ENCODE measurements at places on chromosomes 3 and 15. TPM values are rescaled to one million over a fixed set of nuclear protein-coding genes. Genes with fewer than 3 reads are reported as not detected.

DNA sequence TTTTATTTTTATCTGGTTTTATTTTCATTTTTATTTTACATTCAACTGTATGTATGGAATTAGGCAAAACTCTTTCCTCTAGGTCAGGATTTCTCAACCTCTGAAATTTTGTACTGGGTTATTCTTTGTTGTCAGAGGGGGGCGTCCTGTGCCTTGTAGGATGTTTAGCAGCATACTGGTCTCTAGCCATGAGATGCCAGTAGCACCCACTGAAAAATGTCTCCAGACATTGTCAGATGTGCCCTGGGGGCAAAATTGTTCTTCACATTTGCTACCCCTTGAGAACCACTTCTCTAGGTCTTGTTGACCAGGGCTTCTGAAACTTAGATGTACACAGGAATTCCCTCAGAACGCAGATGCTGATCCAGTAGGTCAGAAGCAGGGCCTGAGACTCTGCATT, 5.4 kb downstream of the CHRNA5 start:
- H3K4me1 ChIP-seq, result peaks cover 11% of the 10 kb centered on the region
- H3K27ac ChIP-seq, result no peak overlapping the region
- H3K4me3 ChIP-seq, result no peak overlapping the region
- H3K36me3 ChIP-seq, result no peaks in the 10 kb centered on the region
- ATAC-seq, result no peak

DNA sequence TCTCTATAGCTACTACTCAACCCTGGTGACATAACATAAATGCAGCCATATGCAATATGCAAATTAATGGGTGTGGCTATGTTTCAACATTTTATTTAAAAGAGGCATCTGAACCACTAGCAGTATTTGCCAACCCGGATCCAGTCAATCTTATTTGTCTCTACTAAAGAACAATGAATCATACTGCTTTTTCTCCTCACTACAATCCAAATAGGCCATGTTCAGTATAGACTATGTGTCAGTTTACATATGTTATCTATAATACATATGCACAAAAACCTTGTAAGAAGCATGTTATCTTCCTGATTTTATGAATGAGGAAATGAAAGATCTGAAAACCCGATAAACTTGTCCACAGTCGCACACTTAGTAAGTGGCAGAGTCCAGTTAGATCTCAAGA, 125.7 kb downstream of the STAG1 start:
- no peak overlapping the region for H3K4me3 ChIP-seq
- peaks cover 26% of the 10 kb centered on the region for H3K4me1 ChIP-seq
- ATAC-seq, result no peak
- H3K27ac ChIP-seq, result no peak overlapping the region
- peaks cover 56% of the 10 kb centered on the region for H3K36me3 ChIP-seq
- no peaks in the 10 kb centered on the region for H3K27me3 ChIP-seq

DNA sequence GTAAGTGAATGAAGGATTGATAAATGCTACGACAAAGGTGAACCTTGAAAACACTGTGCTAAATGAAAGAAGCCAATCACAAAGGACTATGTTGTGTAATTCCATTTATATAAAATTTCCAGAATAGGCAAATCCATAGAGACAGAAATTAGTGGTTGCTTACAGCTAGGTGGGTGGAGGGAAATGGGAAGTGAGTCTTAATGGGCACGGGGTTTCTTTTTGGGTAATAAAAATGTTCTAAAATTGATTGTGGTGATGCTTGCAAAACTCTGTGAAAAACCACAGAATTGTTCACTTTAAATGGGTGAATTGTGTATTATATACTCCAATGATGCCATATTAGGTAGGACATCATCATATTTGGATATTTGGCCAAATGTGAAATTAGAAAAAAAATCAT, 20.9 kb upstream of the TEX9 start:
- H3K27me3 ChIP-seq, result peaks cover 12% of the 10 kb centered on the region
- H3K27ac ChIP-seq, result no peak overlapping the region
- H3K4me1 ChIP-seq, result no peaks in the 10 kb centered on the region
- no peak overlapping the region for H3K4me3 ChIP-seq
- ATAC-seq, result no peak

DNA sequence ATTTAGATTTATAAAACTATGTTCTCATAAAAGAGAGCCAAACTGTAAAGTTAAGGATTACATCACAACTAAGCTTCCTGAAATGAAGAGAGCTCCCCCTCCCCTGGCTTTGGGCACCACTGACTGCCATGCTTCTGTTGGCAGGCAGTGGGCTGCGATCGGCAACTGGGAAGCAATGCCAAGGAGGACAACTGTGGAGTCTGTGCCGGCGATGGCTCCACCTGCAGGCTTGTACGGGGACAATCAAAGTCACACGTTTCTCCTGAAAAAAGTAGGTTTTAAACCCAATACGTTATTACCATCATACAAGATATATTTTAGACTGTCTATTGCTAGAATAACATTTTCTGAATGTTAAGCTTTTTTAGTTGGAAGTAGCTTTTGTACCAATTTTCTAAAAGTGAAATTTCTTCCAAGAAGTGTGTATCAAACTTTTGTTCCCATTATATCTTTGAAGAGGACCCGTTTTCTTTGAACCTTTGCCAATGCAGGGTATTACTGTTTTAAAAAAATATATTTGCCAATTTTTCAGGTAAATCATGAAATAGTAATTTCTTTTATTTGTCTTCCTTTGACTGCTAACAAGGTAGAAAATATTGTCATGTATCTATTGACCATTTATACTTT, 184.1 kb downstream of the ADAMTSL3 start:
- ATAC-seq, result no peak
- peaks cover 7% of the 10 kb centered on the region for H3K27me3 ChIP-seq
- H3K36me3 ChIP-seq, result no peaks in the 10 kb centered on the region
- no peak overlapping the region for H3K4me3 ChIP-seq

GRCh38 chr15:93855181-93855826, 376.1 kb upstream of the MCTP2 start:
- H3K4me1 ChIP-seq, result no peaks in the 10 kb centered on the region
- no peaks in the 10 kb centered on the region for H3K36me3 ChIP-seq
- no peak for ATAC-seq
- peaks cover 4% of the 10 kb centered on the region for H3K27me3 ChIP-seq
- H3K27ac ChIP-seq, result no peak overlapping the region

DNA sequence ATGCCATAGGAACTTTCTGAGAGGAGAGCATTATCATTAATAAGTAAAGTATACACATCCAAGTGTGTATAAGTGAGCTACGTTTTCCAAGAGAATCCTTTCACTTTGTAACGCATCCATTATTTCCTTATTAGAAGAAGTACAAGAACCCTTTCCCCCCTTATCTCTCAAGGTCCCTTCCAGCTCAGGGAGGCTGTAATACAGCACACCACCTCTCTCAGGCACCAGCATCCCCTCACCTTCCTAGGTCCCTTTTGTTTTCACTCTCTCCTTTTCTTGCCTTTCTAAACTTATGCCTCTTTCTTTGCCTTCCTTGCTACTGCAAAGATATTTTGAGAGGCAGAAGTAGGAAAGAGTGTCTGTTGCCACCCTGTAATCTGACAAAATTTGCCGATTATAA, 446.0 kb downstream of the GRM7 start:
- no peak for ATAC-seq
- no peaks in the 10 kb centered on the region for H3K4me1 ChIP-seq
- no peak overlapping the region for H3K4me3 ChIP-seq
- no peaks in the 10 kb centered on the region for H3K27me3 ChIP-seq

GRCh38 chr3:159263750-159264553, 462.1 kb downstream of the MFSD1 start:
- H3K4me3 ChIP-seq, result no peak overlapping the region
- H3K36me3 ChIP-seq, result no peaks in the 10 kb centered on the region
- no peak overlapping the region for H3K27ac ChIP-seq
- H3K4me1 ChIP-seq, result no peaks in the 10 kb centered on the region
- ATAC-seq, result no peak

- no peaks in the 10 kb centered on the region for H3K27me3 ChIP-seq
- no peak overlapping the region for H3K27ac ChIP-seq
- ATAC-seq, result no peak
- no peak overlapping the region for H3K4me3 ChIP-seq
- H3K4me1 ChIP-seq, result no peaks in the 10 kb centered on the region
These were observed 15.6 kb upstream of the ARPP19 start for GRCh38 chr15:52584414-52584813.

- no peak for ATAC-seq
- peak overlapping the region; percentile 24 for H3K27ac ChIP-seq
- H3K4me3 ChIP-seq, result no peak overlapping the region
- H3K4me1 ChIP-seq, result peaks cover 68% of the 10 kb centered on the region
- no peaks in the 10 kb centered on the region for H3K27me3 ChIP-seq
These were observed 57.8 kb downstream of the RAB7A start for GRCh38 chr3:128783774-128784173.

- peaks cover 4% of the 10 kb centered on the region for H3K27me3 ChIP-seq
- no peaks in the 10 kb centered on the region for H3K36me3 ChIP-seq
- H3K4me3 ChIP-seq, result no peak overlapping the region
- H3K4me1 ChIP-seq, result no peaks in the 10 kb centered on the region
These were observed 75.9 kb downstream of the BOC start for GRCh38 chr3:113287111-113287802.

DNA sequence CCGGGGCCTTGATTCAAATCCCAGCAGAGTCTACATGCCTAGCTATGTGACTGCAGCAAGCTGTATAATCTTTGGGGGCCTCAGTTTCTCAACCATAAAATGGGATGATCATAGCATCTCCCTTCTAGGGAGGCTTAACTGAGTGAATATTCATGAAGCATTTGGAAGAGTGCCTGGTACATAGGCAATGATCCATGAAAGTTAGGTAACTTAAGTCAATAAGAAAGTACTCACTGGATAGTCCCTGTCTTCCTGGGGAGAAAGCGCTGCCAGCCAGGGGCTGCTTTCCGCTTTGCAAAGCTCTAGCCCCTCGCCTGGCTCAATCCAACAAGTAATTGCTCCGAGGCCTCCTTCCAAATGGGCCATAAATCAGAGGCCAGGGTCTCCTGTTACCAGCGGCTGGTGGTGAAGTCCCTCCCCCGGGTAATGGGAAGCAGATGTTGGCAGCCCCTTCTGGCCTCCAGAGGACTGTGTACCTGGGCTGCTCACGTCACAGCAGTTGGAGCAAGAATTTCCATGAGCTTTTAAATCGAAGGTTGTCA, 521.9 kb upstream of the PROK2 start:
- no peak for ATAC-seq
- H3K27ac ChIP-seq, result no peak overlapping the region
- H3K4me3 ChIP-seq, result no peak overlapping the region
- no peaks in the 10 kb centered on the region for H3K36me3 ChIP-seq
- H3K27me3 ChIP-seq, result peaks cover 7% of the 10 kb centered on the region

- no peaks in the 10 kb centered on the region for H3K36me3 ChIP-seq
- H3K4me3 ChIP-seq, result no peak overlapping the region
- H3K4me1 ChIP-seq, result peaks cover 13% of the 10 kb centered on the region
- H3K27me3 ChIP-seq, result peaks cover 51% of the 10 kb centered on the region
- peak overlapping the region; percentile 33 for H3K27ac ChIP-seq
- peak; percentile 38 for ATAC-seq
These were observed 57.6 kb upstream of the SLC6A11 start for GRCh38 chr3:10758304-10759037.

DNA sequence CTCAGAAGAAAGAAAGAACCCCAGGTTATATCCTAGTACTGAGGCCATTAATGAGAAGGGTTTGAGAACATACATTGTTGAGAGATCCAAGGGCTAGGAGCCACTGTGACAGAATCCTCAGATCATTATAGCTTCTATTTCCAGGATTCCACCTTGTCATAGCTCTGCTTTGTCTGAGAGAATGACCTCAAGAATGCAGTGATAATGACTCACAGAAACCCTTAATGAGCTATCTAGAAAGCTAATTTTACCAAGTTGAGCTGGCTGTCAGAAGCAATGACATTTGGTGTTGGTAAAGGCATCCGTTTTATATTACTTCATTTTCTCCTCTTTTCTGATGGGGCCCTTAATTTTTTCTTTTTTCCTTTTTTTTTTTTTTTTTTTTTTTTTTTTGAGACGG, 10.9 kb downstream of the TRIP4 start:
- no peaks in the 10 kb centered on the region for H3K27me3 ChIP-seq
- no peak overlapping the region for H3K4me3 ChIP-seq
- ATAC-seq, result no peak

DNA sequence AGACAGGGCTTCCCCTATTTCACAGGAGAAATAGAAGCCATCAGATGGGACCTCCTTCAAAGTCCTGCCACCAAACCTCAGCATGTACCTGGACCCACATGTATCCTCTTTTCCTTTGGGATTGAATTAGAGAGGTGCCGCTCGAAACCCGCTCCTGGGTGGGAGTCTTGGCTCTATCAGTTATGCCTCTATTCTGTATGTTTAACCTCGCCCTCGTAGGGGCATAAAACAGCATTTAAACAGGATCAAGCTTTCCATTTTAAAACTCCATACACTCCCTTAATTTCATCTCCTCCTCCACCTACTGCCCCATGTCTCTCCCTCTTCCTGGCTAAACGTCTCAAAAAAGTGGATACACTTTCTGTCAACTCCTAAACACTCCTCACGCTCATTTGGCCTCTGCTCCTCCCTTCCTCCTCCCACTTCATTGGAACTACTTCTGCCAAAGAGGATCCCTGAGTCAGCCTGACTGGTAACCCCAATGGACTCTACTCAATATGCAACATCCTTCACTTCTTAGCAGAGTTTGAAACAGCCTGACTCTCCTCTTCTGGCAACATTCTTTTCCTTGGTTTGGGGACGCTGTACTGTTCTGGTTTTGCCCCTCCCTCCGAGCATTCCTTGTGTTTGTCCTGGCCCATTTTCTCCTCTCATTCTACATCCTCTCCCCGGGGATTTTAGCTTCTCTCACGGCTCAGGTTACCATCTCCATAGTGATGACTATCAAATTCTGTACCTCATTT, 23.0 kb upstream of the MUC20 start:
- ATAC-seq, result no peak
- no peak overlapping the region for H3K4me3 ChIP-seq
- peaks cover 37% of the 10 kb centered on the region for H3K36me3 ChIP-seq
- peak overlapping the region; percentile 6 for H3K27ac ChIP-seq
- peaks cover 7% of the 10 kb centered on the region for H3K4me1 ChIP-seq

DNA sequence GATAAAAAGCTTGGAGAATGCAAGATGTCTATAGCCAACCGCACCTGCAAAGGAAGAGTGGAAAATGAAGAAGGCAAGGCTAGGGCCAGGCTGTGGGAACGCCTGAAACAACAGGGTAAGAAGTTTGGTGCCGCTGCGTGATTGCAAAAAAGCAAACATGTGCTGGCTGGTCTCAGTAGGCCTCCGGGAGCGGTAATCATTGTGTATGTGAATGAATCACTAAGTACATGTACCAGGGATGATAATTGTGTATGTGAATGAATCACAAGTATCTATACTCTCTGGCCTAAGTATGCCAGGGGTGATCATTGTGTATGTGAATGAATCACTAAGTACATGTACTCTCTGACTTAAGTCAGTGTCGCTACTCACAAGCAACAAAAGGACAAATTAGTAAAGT, 40.3 kb upstream of the PARL start:
- H3K27ac ChIP-seq, result no peak overlapping the region
- no peak overlapping the region for H3K4me3 ChIP-seq
- H3K27me3 ChIP-seq, result no peaks in the 10 kb centered on the region
- ATAC-seq, result peak; percentile 57

The RNF168 gene
- 16.6 TPM for total RNA-seq

The HGD gene
- 3.4 TPM for total RNA-seq

The FBXW12 gene
- not detected for total RNA-seq
